ENCODE measurements at places on chromosomes 6 and 20. TPM values are rescaled to one million over a fixed set of nuclear protein-coding genes. Genes with fewer than 3 reads are reported as not detected.
A peak's percentile ranks its signal among the peaks of the same experiment; 100 is the strongest.

DNA sequence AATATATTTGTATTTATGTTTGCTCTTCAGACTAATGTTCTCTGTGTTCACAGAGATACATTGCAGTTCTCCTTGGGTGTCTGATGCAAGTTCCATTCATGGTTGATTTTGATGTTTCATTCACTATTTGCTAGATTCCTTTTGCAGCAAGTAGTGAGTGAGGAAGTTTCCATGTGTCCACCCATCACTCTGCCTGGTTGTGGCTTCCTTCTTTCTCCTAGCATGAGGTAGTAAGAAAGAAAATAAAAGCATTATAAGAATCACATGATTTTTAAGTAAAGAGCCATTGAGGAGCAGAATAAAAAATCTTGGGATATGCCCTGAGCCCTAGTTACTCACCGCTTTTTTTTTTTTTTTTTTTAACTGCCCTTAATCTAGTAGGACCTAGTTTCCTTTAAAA, 8.7 kb downstream of the SASH1 start:
- peak; percentile 9 for ATAC-seq

DNA sequence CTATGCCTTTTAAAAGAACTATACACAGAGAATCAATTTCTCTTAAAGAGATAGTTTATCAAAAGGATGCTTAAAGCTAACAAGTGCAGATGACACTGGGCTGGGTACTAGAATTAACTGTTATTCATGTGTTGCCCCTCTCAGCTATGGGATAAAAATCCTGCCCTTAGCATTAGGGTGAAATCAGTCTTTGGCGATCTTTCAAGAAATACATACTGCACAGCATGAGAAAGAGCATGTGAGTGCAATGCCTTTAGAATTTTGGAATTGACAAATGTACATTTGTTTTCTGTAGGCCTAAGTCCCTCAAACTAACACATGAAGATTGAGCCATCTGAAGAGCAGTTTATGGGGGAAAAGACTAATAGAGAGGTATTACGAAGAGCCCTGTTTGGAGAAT, 115.4 kb downstream of the ZFP64 start:
- no peak for ATAC-seq

DNA sequence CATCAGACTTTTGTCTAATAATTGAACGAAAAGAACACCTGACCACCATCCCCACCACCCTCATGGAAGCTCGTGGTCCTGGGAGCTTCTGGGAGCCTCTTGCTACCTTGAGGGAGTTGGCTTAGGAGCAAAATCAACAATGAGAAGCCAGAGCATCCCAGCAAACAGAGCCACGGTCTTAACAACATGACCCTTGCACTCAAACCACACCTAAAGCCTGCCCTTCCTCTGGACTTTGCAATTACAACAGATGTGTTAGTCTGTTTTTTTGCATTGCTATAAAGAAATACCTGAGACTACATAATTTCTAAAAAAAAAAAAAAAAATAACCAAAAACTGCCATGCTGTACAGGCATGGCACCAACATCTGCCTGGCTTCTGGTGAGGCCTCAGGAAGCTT, 9.5 kb upstream of the RBM24 start:
- no peak for ATAC-seq

SPDEF gene
- total RNA-seq = 0.20 TPM

DNA sequence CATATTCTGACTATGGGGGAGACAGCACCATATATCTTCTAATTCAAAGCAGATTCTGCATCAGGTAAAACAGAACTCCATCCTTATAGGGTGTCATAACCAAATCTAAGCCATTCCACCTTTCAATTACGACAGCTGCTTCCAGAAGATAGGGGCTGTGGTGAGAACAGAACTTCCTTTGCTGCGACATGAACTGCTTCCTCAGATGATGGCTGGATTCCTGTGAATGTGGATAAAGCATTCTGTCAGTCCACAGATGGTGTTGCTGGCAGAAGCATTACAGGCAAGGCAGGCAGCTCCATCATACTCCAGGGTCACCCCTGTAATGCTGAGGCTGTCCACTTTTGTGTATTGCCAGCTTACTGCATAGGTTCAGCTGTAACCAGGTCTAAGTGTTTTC, 172.1 kb upstream of the PROKR2 start:
- no peak for ATAC-seq

DNA sequence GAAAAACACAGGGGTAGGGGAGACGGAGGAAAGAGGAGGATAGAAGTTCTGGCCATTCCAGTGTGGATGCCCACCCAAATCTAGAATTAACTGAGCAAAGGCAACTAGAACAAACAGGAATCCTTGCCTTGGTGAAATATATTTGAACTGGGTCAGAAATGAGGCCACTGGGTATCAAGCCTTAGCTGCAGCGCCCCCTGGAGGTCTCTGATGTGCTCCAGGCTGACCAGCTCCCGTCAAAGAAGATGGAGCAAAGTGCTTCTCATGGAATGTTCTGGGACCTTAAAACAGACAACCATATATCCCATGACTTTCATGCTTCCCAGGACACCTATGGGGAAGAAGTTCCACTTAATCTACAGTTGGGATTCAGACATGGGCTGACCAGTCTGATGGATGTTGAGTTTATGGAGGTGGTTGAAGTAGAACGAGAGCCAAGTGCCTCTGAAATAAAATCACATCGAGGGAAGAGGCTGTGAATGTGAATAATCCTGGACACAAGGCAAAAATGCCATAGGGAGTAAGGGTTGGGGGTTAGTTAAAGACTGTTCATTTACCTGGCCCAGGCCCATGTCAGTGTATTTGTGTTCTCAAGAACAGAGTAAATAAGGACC, 50.4 kb downstream of the HLA-DPB1 start:
- no peak for ATAC-seq
